ENCODE measurements at places on chromosomes 3 and 15.

DNA sequence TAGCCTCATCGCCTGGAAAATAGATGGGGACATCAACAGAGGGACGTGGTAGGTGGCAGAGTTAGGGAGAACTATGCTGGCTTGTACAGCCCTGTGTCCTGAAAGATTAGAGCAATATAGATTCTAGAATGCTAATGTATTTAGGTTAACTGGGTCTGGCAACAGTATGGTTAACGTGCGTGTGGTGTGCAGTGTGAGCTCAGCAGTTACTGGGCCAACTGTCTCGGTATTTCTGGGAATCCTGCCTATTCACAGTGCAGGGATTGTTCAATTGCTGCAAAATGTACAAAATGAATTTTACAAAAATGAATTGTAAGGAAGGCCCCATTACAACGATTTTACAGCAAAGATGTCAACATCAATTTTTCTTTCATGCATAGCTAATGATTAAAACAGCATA is 20.6 kb downstream of the MEIS2 start:
- H3K27ac ChIP-seq: no peak overlapping the region
- no peaks in the 10 kb centered on the region for H3K27me3 ChIP-seq
- peaks cover 51% of the 10 kb centered on the region for H3K4me1 ChIP-seq
- no peak overlapping the region for H3K4me3 ChIP-seq

DNA sequence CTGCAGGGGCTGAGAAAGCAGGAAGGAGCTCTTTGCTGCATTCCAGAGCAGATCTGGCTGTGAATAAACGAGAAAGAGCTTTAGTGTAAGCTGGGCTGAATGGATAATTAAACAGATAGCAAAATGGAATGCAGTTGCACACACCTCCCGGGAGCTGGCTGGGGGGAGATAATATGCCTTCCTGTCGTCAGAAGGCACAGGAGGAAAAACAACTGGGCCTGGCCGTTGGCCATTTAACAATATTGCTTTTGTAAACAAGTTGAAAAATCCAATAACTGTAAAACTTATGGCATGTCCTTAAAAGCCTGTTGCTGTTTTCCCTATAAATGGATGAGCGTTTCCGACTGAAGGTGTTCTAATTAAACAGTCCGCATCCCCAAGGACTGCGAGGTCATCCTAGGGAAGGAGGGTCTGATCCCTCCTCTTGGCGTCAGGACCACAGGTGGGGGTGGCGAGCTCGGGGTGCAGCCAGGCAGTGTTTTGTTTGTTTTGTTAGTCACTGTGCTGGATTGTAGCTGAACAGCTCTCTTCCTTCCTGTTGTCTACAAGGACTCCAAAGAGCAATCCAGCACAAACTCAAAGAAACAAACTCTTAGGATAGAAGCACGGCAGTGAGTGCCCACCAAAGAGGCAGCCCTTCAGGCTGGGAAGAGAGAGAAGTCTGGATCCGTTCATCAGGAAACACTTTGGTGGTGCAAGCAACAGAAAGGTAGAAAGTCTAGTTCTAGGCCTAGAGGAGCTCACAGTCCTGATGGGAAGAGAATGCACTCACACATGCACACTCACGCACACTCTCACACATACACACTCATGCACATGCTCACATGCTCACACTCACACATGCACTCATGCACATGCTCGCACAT is 133.4 kb upstream of the SMAD3 start:
- H3K27me3 ChIP-seq: no peaks in the 10 kb centered on the region
- no peaks in the 10 kb centered on the region for H3K36me3 ChIP-seq
- no peak for DNase-seq
- peak overlapping the region; percentile 18 for H3K27ac ChIP-seq

DNA sequence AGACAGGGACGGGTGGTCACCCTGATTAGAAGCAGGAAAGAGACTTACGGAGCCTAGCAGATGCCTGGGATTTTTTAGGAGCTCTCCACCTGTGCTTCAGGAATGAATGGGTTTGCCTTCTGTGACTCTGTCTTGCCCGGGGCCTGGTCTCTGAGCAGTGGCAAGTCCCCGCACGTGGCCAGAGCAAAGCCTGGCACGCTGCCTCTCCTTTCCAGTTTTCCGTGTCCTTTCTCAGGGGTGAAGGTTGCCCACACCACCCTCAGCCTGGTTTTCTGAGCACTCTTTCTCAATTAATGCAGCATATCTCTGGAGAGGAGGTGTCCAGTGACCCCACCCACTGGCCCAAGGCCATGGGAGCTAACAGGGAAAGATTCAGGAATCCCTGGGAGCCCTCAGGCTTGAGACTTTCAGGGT is 14.5 kb upstream of the CHST14 start:
- H3K4me1 ChIP-seq: peaks cover 61% of the 10 kb centered on the region
- peaks cover 30% of the 10 kb centered on the region for H3K36me3 ChIP-seq
- H3K27ac ChIP-seq: no peak overlapping the region
- DNase-seq: no peak

DNA sequence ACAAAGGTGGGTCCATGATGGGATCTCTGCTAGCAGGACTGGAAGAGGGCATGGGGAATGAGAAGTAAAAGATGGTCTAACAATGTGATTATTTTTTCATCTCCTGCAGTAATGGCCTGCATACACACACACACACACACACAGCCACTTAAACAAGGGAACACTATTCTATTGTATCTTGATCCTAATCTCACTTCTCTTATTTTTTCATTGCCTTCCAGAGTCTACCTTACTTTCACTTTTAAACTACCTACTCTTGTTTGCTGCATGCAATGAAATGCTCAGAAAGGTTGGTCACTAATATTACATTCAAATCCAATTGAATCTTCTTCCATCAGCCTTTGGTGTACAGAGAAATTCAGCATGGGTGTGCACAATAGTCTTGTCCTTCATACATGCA is 853.8 kb downstream of the IGSF11 start:
- no peak overlapping the region for H3K27ac ChIP-seq
- no peaks in the 10 kb centered on the region for H3K4me1 ChIP-seq
- no peak for DNase-seq
- no peaks in the 10 kb centered on the region for H3K36me3 ChIP-seq

DNA sequence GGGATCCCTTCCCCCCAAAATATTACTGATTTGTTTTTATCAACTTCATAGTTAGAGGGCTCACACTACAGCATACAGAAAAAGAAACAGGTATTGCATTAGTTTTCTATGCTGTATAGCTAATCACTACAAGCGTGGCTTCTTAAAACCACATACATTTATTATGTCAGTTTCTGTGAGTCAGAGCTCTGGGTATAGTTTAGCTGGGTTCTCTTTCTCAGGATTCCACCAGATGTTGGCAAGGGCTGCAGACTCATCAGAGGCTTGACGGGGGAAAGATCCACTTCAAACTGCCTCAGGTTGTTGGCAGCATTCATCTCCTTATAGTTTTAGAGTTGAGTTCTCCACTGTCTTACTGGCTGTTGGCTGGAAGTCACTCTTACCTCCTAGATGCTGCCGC is 328.0 kb downstream of the NLGN1 start:
- no peaks in the 10 kb centered on the region for H3K4me1 ChIP-seq
- no peak overlapping the region for H3K4me3 ChIP-seq
- H3K36me3 ChIP-seq: no peaks in the 10 kb centered on the region
- no peak overlapping the region for H3K27ac ChIP-seq
- no peak for DNase-seq

DNA sequence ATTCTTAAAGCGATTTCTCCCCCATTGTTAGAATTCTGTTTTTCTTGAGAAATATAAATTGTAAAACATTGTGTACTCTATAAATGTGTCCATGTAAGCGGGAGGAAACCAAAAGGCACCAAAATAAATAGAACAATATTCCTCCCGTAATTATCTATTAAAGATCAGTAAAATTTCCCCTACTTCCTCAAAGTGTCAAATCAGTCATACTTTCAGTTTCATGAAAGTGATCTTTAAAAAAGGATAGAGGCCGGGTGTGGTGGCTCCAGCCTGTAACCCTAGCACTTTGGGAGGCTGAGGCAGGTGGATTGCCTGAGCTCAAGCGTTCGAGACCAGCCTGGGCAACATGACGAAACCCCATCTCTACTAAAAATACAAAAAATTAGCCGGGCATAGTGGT is 278.9 kb downstream of the MECOM start:
- no peaks in the 10 kb centered on the region for H3K36me3 ChIP-seq
- DNase-seq: no peak
- H3K27me3 ChIP-seq: no peaks in the 10 kb centered on the region
- no peaks in the 10 kb centered on the region for H3K4me1 ChIP-seq
- no peak overlapping the region for H3K27ac ChIP-seq

GRCh38 chr15:45276831-45277230 is 24.8 kb downstream of the SLC28A2 start:
- no peak overlapping the region for H3K4me3 ChIP-seq
- peaks cover 17% of the 10 kb centered on the region for H3K4me1 ChIP-seq
- H3K36me3 ChIP-seq: no peaks in the 10 kb centered on the region
- no peaks in the 10 kb centered on the region for H3K27me3 ChIP-seq
- no peak overlapping the region for H3K27ac ChIP-seq

DNA sequence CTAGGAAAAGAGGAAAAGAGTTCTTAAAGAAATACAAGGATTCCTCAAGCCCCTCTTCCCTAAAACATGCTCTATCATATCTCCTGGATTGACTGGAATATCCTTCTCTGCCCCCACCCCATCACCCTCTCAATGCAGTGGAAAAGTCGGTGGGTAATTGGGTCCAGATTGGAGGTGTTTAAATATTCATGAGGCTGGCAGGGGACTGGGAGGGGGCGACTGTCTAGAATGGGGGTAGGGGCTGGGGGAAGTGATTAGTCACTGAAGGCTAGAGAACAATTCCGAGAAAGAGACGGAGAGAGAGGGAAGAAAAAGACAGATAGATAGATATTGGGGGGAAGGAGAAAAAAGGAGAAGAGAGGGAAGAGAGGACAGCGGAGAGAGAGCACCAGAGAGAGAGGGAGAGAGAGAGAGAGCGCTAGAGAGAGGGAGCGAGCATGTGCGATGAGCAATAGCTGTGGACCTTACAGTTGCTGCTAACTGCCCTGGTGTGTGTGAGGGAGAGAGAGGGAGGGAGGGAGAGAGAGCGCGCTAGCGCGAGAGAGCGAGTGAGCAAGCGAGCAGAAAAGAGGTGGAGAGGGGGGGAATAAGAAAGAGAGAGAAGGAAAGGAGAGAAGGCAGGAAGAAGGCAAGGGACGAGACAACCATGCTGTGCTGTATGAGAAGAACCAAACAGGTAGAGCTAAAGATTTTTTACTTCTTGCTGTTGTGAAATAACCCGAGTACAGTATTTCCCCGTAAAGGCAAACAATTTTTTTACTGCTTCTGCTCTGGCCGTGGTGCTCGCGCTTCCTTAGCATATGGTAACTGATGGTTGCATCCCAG is at the start of gene GAP43:
Gene GAP43, plus strand, starts transcription at position 467 of the 825 bp plus-strand sequence. Its CDS starts 180 bp downstream, at position 647.
- no peak within 1 kb of the TSS for H3K4me3 ChIP-seq
- H3K27me3 ChIP-seq: peaks cover 44% of the 10 kb centered on the region
- H3K4me1 ChIP-seq: peaks cover 9% of the 10 kb centered on the region
- peak; percentile 34 for DNase-seq
- H3K36me3 ChIP-seq: no peaks in the 10 kb centered on the region

DNA sequence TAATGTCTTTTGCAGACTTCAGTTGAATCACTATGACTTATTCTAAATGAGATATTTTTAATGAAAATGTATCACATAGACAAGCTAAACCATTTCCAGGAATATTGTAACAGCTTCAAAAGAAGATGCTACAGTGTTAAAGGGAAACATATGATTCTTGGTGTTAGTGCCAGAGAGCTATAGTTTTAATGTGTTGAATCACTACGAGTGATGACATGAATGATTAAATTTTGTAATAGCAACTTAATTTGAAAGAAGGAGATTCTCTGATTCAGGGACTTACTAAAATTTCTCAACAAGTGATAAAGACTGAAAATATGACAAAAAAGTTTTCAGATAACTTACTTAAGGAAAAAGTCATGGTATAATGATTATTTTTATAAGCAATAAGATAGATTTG is 267.3 kb upstream of the SLITRK3 start:
- peaks cover 5% of the 10 kb centered on the region for H3K4me1 ChIP-seq
- no peaks in the 10 kb centered on the region for H3K36me3 ChIP-seq
- no peak overlapping the region for H3K27ac ChIP-seq
- H3K4me3 ChIP-seq: no peak overlapping the region
- DNase-seq: no peak

DNA sequence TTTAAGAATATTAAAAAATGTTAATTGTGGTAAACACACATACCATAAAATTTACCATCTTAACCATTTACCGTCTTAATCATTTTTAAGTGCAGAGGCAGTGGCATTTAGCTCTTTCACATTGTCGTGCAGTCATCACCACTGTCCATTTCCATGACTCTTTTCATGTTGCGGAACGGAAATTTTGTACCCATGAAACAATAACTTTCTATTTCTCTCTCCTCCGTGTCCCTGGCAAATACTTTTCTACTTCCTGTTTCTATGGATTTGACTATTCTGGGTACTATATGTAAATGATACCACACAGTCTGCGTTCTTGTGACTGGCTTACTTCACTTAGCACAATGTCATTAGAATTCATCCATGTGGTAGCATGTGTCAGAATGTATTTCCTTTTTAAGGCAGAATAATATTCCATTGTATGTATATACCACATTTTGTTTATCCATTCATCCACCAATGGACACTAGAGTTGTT is 27.9 kb downstream of the AKAP13 start:
- no peak overlapping the region for H3K4me3 ChIP-seq
- no peak for DNase-seq
- peaks cover 59% of the 10 kb centered on the region for H3K4me1 ChIP-seq
- no peaks in the 10 kb centered on the region for H3K36me3 ChIP-seq

DNA sequence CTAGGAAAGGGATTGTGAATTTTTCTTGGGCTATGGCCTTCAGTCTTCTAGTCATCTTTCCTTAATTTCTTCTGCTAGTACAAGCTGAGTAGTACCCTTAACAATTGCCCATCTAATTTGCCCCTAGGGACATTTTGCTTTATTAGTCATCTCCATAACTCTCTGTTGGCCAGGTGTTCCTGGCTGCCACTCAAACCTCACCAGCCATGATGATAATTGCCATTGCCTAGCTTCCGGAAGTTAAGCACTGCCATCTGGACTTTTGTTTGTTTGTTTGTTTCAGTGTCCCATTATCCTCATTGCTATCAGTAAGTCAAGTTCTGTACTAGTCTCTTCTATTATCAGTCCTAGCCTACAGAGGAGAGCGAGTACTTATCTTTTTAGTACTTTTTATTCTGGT is 36.6 kb upstream of the UBL7 start:
- DNase-seq: no peak
- H3K4me3 ChIP-seq: no peak overlapping the region
- no peaks in the 10 kb centered on the region for H3K4me1 ChIP-seq
- no peak overlapping the region for H3K27ac ChIP-seq
- H3K36me3 ChIP-seq: no peaks in the 10 kb centered on the region

- H3K27me3 ChIP-seq: peaks cover under 1% of the 10 kb centered on the region
- DNase-seq: no peak
- no peak overlapping the region for H3K4me3 ChIP-seq
- H3K4me1 ChIP-seq: no peaks in the 10 kb centered on the region
- H3K27ac ChIP-seq: no peak overlapping the region
Measured at GRCh38 chr3:102514241-102514640, 79.4 kb downstream of the ZPLD1 start.

GRCh38 chr3:3119393-3119851 is 7.3 kb upstream of the TRNT1 start:
- no peak overlapping the region for H3K4me3 ChIP-seq
- H3K27me3 ChIP-seq: no peaks in the 10 kb centered on the region
- H3K4me1 ChIP-seq: no peaks in the 10 kb centered on the region
- DNase-seq: no peak
